HFFc6 (cell line): ENCODE measurements at places on chromosomes 4 and X.

DNA sequence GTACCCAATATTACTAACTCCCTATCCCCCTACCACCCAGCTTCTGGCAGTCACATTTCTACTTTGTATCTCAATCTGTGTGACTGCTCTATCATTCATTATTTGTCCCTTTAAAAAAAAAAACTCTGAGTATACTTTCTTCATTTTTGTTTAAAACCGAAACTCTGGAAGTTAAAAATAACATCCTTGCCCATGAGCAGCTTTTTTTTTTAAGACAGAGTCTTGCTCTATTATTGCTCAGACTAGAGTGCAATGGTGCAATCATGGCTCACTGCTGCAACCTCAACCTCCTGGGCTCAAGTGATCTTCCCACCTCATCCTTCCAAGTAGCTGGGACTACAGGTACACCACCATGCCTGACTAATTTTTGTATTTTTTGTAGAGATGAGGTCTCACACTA is 15.8 kb downstream of the UBE2K start:
- DNase-seq: no peak

DNA sequence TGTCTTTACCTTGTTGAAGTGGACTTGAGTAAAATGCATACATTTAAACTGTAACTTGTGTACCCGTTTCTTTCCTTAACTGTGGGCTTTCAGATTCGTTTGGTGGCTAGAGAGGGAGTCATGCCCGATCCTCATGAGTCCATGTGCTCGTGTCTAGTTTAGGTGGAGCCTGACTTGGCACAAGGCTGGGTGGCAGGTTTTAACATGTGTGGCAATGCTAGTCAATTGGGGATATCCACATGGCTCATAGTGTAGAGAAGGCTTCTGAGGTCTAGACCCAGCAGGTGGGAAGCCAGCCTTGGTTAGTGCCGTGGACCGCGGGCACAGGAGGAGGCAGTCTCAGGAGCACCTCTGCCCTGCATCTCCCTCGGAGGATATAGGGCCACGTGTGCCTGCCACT is 48.5 kb upstream of the CLCN4 start:
- no peak for DNase-seq

DNA sequence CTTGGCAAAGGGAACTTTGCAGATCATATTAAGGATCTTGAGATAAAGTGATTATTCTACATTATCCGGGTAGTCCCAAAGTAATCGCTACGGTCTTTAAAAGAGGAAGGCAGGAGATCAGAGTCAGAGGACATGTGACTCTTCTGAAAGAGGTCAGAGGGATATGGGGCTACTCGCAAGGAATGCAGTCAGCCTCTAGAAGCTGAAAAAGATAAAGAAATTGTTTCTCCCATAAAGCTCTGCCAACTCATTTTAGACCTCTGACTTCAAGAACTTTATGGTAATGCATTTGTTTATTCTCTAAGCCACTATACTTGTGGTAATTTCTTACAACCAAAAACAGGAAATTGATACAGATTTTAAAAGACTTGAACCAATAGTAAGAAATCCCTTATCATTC is 48.6 kb downstream of the NPY5R start:
- DNase-seq: no peak

GRCh38 chrX:69896046-69896445 is 153.7 kb downstream of the AWAT2 start:
- no peak for DNase-seq

DNA sequence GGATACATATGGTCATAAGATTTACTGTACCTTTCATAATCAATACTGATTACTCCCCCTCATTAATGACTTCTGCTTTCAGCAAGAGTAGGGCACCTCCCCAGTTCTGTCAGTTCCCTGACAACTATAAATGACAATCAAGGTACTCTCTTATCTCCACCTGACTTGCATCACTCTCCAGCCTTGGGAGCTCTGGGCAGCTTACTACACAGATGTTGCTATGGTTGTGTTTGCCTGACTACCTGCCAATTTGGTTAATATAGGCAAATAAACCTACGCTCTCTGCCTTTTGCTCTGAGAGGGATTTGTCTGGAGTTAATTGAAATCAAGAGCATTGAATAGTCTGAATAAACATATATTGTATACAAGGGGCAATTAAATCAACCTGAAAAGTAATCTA is 22.8 kb upstream of the MAP7D3 start:
- no peak for DNase-seq

DNA sequence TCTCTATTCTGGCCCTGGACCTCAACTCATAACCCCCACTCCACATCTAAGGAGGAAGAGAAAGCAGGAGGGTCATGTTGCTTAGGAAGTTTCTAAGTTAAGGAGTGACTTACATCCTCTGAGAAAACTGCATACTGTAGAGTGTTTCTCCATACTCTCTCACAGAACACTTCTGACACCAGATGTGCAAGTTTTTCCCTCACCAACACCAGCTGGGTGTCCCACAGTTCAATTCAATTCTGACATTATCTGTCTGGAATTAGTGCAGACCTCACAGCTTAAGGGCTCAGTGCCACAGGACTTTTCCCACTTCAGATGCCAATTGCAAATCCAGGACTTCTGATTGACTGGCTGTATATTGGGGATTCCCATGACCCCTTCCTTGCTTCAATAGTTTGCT is 89.0 kb upstream of the SFRP2 start:
- DNase-seq: no peak

DNA sequence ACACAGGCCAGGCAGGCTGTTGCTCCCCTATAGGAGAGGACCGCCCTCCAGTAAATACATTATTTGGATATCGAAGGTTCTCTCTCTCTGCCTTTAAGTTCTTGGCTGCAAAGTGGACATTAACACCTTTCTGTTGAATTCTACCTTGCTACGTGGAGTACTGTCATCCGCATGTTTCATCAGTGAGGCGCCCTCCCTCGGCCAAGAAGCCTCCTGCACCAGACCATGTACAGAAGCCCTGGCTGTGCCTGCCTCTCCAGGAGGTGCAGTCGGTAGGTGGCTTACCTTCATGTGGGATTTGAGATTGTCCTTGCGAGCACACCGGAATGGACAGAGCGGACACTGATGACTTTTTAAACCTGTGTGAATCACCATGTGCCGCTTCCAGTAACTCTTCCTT is 46.7 kb downstream of the ZNF827 start:
- no peak for DNase-seq

DNA sequence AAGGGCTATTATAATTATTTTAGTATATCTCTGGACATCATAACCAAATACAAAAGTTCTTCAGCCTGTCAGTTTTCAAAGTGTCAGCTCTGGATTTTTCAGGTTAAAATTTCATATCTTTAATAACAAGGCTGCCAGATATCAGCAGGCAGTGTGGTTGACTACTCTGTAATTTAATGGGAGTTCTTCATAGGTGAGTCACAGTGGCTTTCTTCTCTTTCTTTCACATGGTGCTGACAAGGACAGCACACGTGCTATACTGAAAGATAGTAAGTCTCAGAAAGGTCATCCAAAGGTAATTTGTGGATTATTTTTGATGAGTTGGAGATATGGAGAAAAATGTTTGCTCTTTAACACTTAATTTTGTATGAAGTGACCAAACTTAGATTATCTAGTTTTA is 43.2 kb downstream of the GALNT7 start:
- peak; percentile 68 for DNase-seq

DNA sequence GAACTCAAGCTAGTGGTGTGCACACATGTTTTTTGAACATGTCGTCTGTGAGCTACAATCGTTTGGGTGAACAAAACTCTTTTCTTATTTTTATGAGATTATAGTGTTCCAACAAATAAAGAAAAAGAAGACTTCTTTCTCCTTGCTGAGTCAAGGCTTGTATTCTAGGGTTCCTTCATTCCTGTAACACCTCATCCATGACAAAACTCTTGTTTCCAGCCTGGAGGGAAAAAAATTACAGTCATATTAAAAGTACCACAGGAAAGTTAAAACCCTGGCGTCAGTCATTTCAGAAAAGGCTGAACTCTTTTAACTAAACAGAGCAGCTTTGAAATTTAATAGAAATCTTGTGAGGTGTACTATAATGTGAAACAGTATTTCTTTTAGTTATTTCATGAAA is 79.2 kb upstream of the BOD1L1 start:
- no peak for DNase-seq

- peak; percentile 74 for DNase-seq
Measured at GRCh38 chrX:118521435-118521834, 25.8 kb downstream of the DOCK11 start.

GRCh38 chrX:72572248-72573157 is at the start of gene HDAC8:
Gene HDAC8 (minus strand): TSS chrX:72572843. CDS start chrX:72572761, 82 bp downstream.
- peak; percentile 65 for DNase-seq

- DNase-seq: no peak
Measured at GRCh38 chrX:10193587-10193986, 36.8 kb downstream of the CLCN4 start.

DNA sequence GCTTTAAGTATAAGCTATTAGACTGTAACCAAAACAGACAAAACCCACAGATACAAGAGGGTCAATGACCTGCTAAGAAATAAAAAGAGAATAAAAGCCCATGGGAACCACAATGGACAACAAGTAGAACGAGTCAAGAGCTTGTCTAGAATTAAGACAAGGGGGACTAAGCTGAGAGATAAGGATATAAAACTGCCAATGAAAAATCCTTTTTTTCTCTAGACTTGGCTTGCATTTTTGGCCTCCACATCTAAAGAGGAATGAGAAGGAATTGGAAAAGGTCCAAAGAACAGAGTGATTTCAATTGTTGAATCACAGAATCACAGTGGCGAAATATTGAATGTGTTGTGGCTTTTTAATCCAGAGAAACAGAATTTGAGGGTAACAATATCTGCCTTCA is 135.7 kb downstream of the QDPR start:
- peak; percentile 2 for DNase-seq

- no peak for DNase-seq
Measured at GRCh38 chr4:23353200-23353599, 536.6 kb downstream of the PPARGC1A start.

GRCh38 chr4:154124539-154125255 is 335.8 kb upstream of the SFRP2 start:
- peak; percentile 78 for DNase-seq

- no peak for DNase-seq
Measured at GRCh38 chr4:152896811-152897210, 39.3 kb upstream of the FHDC1 start.

DNA sequence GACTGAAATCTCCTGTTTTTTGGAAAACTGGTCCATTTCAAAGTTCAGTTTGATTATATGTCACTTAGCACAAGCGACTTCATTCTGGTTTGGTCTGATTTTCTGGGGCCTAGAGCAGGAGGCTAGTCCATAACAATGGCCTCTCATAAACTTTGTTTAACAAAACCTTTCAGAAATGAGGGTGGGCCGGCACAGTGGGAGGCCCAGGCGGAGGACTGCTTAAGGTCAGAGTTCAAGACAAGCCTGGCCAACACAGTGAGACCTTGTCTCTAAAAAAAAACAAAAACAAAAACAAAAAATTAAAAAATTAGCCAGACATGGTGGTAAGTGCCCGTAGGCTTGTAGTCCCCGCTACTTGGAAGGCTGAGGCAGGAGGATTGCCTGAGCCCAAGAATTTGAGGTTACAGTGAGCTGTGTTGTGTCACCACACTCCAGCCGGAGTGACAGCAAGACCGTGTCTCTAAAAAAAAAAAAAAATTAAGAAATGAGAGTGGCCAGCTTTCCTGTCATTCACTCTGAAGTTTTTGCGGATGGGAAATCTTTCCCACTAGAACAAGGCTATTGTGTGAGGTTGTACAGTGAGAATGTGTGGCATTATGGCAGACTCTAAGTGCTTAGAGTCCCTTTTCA is 1.2 kb upstream of the PLAC8 start:
- DNase-seq: no peak

DNA sequence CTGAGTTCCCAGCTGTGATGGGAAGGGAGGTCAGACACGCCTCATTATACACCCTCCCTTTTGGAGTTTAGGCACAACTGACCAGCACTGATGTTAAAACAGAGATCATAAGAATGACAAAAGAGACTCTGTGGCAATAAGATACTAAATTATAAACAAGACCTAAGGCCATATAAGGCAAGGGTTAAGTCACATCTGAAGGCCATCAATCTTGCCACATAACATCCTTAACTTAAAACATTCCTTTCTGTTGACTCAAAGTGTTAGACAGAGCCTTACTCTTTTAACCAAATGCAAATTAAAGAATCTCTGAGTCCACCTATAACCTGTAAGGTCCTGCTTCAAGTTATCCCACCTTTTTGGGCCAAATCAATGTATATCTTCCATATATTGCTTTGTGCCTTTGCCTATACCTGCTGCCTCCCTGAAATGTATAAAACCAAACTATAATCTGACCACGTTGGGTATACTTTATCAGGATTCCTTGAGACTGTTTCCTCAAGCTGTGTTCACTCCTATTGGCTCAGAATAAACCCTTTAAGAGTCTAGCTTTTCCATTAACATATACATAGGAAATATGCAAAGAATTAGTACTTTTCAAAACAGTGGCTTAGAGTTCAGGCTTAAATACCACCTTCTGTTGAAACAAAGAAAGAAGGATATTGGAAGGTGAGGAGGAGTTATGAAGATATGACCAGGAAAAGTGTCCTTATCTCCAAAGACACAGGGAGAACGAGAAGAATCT is 214.4 kb upstream of the PPP1R2C start:
- DNase-seq: no peak

DNA sequence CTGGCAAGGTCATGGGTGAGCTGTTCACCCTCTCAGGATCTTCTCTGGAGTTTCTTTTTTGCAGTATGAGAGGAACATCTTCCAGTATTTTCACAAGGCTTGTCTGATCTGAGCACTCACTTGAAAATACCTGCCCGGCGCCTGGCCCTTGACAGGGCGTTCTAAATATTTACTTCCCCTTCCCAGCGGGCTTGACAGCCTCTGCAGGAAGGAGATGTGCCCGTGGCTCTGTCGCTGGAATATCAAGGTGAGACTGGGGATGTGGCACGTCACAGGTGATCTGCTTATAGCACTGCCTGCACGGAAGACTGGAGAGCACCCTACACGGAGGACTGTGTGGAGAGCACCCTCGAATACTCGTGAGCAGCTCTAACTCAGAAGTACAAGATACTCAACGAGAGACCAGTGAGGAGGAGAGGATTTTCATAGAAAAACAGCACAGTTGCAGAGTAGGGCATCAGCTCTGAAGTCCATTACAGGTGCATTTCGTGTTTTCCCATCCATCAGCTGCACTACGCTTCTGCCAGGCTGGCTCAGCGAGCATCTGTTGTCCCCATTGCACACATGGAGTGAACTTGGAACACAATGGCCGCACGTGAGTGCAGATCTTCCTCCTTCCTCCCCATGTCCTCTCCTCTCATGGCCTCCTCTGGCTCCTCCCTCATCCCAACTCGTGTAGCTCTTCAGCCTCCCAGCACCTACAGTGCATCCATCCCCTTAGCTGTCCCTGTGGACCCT is 32.1 kb downstream of the ZBTB49 start:
- DNase-seq: no peak

DNA sequence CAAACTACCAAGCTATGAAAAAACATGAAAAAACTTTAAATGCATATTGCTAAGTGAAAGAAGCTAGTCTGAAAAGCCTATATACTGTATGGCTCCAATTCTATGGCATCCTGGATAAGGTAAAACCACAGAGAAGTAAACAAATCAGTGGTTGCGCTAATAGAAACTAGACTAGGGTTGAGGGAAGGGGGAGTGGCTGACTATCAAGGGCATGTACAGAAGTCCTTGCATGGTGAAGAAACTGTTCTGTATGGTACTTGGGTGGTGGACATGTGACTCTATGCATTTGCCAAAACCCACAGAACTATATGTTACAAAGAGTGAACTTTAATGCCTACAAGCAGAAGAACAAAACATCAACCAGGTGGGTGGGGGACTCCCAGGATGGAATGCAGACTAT is 96.8 kb downstream of the MTMR1 start:
- DNase-seq: no peak
